ENCODE measurements at places on chromosomes 2 and 18.

- DNase-seq: no peak
Measured at GRCh38 chr18:13313006-13313686, 94.6 kb downstream of the LDLRAD4 start.

DNA sequence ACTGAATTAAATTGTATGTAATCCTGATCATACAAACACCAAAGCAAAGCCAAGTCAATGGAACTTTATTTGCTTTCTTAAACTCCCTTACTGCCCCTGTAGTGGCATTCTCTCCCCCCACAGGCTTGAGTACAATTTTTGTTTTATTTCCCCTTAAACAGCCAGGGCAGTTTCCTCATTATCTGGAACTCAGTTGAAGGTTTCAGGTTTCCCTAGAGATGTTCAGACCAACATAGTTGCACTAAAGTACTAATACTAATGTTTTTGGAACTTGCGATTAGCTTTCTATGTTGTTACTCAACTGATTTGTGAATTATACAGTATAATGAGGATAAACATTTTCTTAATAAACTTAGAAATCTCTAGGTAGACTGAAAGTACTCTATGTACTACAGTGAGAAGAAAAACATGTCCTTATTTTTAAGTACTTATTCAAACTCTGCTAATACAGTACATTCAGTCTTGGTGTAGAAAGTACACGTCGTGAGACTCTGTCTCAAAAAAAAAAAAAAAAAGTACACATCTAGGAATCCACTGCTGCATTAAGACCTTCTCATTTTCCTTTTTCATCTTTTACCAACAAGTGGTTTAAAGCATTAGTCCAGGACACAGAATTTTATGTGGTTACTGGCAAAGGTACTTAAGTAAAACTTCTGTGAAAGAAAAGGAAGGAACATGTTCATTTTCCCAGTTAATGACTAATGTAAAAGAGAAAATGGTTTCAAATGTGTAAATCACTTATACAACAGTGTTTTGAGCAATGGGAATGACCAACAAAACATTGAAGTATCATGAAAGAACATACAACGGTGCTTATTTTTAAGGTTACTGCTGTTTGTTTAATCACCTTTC lies 209.5 kb upstream of the SMAD7 start:
- no peak for DNase-seq

DNA sequence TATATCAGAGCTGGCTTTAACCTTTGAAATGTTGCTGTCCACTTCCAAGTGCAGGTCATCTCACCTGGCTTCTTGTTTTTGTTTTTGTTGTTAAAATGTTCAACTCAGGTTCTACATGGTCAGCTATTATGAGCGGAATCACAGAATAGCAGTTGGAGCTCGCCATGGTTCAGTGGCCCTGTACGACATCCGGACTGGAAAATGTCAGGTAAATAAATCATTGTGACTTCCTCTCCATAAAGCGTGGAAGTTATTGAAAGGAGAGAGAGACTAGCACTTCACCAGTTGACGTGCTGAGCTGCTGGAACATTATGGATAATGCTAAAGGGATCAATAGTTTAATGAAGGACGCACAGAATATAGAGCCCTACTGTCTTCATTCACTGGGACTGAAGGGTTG lies 184.6 kb upstream of the BOD1L2 start:
- DNase-seq: no peak

DNA sequence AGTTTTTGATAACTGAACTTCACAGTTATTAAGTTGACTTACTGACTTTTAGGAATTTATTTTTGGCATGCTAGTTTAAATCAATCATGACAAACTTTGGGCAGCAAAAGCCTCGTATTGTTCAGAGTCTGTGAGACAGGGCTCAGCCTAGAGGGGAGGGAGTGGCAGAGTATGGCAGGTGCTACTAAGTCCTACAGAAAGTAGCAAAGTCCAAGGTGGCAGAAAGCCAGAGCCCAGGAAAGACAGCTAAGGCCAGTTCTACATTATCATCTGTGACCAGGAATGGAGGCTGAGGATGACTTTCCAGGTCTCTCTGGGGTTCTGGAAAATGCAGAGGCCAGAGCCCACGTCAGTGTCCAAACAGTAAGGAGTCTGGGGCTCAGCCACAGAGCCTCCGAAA lies 34.2 kb downstream of the CHST10 start:
- DNase-seq: no peak

DNA sequence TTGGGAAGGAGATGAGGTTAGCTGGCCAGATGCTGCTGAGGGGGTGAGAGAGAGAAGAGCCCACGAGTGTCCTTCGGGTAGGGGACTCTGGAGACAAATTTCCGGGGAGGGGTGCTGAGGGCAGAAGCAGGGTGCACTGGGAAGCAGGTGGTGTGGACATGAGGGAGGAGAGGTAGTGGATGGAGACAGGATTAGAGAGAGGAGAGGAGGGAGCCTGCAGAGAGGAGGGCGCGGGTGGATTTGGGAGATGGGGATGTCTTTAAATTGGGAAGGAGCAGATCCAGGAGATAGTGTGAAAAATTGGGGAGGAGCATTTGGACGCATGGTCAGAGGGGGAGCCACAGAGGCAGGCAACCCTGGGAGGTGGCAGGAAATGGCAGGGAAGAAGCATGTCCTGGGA lies 154.7 kb downstream of the DYSF start:
- DNase-seq: no peak

DNA sequence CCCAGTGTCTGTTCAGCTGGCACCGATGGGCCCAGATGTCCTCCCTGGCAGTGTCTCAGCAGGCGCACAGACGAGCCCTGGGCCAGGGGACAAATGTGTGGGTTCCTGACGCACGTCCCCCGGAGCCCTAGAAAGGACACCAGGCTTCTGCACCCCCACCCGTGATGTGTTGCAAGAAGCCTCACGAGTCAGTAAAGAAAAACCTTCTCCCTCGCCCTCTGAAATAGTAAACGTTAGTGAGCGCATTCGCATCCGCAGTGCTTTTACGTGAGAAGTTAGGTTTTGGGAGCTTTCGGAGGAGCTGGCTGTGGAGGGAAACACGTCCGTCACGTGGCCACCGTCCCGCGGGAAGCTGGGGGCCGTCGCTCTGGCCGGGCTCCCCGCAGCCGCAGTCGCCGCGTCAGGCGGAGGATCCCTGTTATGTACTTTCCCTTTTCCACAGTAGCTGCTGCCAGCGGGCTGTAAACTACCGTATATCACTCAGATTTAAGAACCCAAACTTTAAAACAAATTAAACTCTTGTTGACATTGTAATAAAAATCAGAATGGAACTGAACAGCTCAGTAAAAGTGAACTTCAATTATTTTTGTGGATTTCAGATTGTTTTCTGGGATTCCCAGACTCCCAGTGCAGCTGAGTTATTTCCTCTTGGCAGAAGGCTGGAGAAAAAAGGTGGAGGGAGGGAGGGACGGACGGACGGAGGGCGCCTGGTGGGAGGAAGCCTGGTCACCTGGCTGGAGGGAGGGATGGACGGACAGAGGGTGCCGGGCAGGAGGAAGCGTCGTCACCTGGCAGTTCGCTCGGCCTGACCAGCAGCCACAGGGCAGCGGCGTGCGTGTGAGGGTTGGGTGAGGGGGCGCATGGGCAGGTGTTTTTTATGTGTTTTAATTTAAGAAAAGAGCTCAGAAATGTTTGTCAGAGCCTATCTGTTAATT lies 112.1 kb downstream of the NFATC1 start:
- DNase-seq: no peak

- DNase-seq: no peak
Measured at GRCh38 chr18:78145096-78145495, 834.5 kb upstream of the SALL3 start.

GRCh38 chr2:4947911-4948310 lies 744.3 kb upstream of the SOX11 start:
- no peak for DNase-seq

DNA sequence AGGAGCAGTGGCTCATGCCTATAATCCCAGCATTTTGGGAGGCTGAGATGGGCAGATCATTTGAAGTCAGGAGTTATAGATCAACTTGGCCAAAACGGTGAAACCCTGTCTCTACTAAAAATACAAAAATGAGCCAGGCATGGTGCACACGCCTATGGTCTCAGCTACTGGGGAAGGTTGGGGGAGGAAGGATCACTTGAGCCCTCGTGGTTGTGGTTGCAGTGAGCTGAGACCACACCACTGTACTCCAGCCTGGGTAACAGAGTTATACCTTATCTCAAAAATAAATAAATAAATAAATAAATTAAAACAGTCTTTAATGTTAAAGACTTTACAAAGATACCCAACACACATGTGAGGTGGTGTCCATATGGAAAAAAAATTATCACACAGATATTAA lies 134.0 kb downstream of the C2orf74 start:
- DNase-seq: no peak

- no peak for DNase-seq
Measured at GRCh38 chr2:223801736-223802135, 35.6 kb downstream of the AP1S3 start.

GRCh38 chr2:175036582-175037018 lies 31.4 kb upstream of the CHN1 start:
- no peak for DNase-seq

GRCh38 chr18:57210716-57211411 lies 64.0 kb downstream of the BOD1L2 start:
- DNase-seq: no peak

- DNase-seq: no peak
Measured at GRCh38 chr2:216195565-216196029, 86.4 kb downstream of the XRCC5 start.

DNA sequence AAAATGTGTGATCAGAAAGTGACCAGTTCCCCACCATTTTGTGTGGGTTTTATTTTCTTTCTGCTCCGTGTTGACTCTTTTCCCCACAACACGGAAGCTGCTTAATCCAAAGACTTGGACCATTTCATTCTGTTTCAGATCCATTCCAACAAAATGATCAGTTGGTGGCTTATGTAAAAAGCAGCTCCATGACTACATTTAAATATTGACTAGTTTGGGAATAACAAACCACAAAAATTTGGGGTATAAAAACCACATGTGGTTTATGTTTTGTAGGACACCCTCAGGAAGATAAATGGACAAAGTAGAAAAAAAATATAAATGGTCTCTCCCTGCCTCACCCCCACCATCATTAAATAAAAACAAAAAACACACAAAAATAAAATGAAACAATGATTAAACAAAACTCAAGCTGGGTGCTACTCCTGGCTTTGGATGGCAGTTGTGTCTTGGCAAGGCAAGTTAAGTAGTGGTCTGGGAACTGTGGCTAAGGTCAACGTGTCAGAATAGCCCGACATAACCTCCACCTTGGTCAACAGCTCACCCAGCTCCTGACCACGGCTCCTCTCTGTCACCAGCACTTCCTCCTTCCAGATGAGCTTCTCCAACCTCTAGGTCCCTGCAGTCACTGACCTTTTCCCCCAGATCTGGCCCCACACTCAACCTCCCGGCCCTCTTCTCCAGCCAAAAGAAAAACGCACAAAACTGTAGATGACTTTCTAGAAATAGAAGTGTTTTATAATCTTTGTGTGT lies 12.8 kb upstream of the WIPF1 start:
- DNase-seq: no peak

- DNase-seq: no peak
Measured at GRCh38 chr2:46632349-46632748, 153.0 kb downstream of the TMEM247 start.

GRCh38 chr2:170966648-170967396 lies 37.8 kb downstream of the GORASP2 start:
- DNase-seq: no peak

GRCh38 chr2:212052412-212053159 lies 486.0 kb downstream of the ERBB4 start:
- DNase-seq: no peak

DNA sequence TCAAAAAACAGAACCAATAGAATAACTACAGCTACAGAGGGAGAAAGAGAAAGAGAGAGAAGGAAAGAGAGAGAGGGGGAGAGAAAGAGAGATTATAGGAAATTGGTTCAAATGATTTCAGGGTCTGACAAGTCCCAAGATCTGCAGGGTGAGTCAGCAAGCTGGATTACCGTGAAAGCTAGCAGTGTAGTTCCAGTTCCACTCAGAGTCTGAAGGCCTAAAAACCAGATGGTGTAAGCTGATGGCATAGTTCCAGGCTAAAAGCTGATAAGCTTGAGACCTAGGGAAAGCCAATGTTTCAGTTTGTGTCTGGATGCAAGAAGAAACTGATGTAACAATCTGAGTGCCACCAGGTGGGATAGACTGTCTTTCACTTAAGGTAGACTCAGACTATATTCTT lies 397.7 kb downstream of the TRIB2 start:
- peak; percentile 14 for DNase-seq

GRCh38 chr2:182372661-182373060 lies 54.2 kb downstream of the PDE1A start:
- no peak for DNase-seq

DNA sequence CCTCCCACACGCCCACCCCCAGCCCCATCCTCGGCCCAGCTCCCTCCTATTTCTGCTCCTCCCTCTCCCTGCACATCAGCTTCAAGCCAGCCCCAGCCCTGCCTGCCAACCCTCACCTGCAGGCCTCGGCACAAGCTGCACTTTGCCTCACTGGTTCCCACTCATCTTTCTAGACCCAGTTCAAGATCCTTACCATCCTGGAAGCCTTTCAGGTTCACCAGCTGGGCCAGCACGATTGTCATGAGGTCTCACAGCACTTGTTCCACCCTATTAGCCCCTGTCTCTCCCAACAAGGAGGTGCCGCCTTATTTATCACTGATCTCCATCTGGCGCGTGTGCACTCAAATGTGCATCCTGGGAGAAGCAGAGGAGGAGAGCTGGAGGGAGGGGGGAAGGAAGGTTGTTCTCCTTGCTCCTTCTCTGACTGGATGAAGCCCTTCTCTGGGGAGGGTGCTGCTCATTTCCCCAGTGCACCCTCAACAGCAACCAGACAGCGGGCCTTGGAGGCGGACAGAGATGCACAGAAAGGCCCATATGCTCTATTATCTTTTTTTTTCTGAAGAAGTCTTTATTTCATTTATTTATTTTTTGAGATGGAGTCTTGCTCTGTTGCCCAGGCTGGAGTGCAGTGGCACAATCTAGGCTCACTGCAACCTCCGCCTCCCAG lies 15.5 kb upstream of the BIN1 start:
- no peak for DNase-seq

DNA sequence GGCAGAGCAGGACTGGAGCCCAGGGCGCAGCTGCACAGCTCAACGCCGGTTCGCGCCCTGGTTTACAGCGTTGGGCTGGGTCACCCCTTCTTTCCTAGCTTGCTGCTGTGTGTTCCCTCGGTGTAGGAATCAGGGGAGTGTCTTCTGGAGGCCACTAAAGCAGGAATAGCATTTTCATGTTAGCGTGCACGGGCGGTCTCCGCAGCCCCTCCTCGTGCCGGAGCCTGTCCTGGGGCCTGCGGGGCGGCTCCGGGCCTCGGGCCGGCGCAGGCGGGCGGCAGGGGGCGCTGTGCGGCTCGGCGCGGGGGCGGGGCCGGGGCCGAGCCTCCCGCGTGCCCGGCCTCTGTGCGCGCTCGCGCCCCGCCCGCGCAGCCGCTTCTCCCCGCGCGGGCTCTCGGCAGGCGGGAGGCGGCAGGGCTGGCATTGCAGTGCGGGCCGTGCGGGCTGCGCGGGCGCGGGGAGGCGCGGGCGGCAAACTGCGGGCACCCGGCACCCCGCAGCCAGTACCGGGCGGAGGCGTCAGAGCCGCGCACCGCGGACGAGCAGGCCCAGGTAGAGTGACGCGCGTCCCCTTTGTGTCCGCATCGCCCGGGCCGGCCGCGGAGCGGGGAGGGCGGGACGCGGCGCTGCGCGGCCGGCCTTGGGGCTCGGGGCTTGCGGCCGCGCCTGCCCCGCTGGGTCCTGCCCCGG lies at the start of gene RNF144A:
Gene RNF144A, plus strand, starts transcription at position 342 of the 690 bp plus-strand sequence. CDS start 79,515 bp downstream, outside the sequence.
- DNase-seq: no peak
